Left renal cortex interstitium (tissue), 4 donors: ENCODE measurements at places on chromosomes 1 and 21.

DNA sequence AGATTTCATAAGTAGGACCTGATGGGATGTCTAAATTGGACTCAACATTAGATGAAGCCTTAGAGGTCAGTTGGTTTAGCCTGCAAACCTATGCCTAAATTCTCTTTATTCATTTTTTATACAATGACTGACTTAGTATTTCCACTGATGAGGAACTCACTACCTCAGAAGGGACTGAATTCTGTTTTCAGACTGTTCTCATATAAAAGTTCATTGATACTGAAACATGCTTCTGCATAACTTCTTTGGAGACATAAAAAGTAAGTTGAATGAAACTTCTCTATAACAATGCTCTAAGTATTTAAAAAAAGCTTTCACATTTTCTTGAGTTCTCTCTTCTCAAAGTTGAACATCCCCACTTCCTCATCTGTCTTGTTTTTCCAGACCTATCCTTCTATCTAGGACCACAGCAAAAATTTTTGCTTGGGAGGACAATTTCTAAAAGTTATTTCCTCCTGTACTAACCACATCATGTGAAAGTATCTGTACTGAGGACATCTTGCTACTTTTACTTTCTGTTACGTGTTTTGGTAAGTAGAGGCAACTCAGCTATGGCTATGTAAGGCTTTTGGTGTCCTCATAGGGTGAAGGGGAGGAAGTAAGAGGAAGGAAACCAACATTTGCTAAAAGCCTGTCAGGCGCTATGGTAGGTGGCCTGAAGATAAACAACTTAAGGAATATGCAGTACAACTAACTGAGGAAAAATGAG is 64.1 kb downstream of the USP24 start:
- DNase-seq = no peak

DNA sequence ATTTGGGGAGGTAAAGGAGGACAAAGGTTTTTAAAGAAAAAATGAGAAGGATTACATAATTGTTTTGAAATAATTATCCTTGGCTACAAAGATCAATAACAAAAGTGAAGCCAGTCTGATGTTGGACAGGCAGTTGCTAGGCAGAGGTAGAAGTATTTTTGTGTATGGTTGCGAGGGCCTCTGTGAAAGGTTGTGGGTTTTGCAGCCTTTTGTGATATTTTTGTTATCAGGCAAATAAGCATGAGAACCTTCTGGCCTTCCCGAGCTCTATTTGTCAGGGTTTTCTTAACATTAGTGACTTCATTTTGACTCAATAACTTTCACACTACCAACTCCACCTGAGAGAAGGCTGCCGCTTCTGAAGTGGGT is 39.2 kb downstream of the CAPN9 start:
- no peak for DNase-seq

- no peak for DNase-seq
Measured at GRCh38 chr1:154729031-154729442, 121.1 kb upstream of the ADAR start.

DNA sequence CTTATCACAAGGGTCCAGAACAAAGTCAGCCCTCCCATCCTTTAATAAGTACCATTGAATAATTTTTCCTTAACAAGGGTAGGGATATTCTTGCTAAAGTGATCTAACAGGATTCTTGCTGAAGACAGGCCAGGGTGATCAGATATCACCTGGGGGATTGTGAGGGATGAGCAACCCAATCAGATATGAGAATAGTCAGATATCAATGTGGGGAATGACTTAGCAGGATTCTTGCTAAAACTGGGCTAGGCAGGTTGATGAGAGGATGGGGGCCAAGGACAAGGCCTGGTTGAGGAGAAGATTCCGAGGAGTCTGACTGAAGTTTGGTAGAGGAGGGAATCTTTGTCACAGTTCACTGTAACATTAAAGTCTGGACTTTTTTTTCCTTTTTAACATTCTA is 23.9 kb upstream of the NLRP3 start:
- DNase-seq = no peak

DNA sequence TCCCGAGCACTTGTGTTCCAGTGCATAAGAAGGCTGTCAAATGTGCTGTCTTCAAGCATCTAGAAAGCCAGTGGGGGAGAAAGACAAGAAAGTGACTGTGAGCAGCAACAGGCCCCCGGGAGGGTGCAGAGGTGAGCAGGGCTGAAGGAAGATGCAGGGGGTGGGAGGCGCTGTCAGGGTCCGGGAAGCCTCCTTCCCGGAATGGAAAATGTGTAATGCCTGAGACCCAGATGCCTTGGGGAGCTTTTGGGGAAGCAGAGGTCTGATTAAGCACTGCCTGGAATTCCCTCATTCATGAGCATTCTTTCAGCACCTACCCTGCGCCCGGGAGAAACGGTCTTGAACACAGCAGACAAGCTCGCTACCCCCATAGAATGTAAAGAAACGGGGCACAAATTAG is 1.3 kb downstream of the NPHP4 start:
- DNase-seq = no peak

GRCh38 chr1:201064806-201065205 is 41.3 kb upstream of the KIF21B start:
- DNase-seq = no peak

GRCh38 chr1:147641291-147641690 is 29.0 kb downstream of the ACP6 start:
- DNase-seq = no peak

DNA sequence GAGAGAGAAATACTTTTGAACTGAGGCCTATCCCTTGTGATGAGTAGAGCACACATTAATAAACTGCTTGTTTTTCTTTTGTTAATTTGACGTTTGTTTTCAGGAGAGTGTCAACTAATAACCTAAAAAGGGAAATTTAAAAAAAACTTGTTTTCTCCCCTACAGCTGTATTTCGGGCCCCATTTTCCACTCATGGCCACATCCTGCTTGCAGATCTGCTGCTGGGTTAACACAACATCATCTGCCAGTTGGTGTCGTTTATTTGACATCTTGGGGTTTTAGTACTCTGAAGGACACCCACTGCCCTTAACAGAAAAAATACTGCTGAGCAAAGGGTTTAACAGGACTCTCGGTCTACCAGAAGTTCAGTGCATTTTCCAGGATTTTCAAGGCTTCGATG is 848 bp upstream of the PYHIN1 start:
- DNase-seq = no peak

DNA sequence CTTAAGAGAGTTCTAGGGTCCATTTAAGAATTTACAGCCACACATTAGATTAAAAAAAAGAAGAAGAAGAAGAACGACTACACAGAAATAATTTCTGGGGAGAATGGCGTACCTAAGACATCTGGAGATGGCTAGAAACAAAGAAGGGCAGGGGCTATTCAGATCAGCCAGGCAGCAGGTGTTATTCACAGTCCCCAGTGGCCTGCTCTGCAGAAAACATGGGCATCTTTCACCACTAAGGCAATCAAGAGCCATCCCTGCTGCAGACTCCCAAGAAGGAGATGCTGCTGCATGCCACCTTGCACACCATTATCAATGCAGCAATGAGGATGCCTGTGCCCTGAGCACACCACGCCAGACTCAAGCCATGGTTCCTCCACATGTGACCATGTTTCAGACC is 7.9 kb upstream of the FCRL2 start:
- DNase-seq = no peak

- no peak for DNase-seq
Measured at GRCh38 chr1:59008599-59009347, 224.9 kb upstream of the JUN start.

- DNase-seq = no peak
Measured at GRCh38 chr21:32167513-32167912, 111.3 kb downstream of the MIS18A start.

- DNase-seq = no peak
Measured at GRCh38 chr1:162217706-162218105, 148.2 kb downstream of the NOS1AP start.
